ENCODE measurements at places on chromosomes 11 and 22.

GRCh38 chr11:60785806-60786361 is 751 bp downstream of the MS4A10 start:
- DNase-seq = peak; percentile 50

DNA sequence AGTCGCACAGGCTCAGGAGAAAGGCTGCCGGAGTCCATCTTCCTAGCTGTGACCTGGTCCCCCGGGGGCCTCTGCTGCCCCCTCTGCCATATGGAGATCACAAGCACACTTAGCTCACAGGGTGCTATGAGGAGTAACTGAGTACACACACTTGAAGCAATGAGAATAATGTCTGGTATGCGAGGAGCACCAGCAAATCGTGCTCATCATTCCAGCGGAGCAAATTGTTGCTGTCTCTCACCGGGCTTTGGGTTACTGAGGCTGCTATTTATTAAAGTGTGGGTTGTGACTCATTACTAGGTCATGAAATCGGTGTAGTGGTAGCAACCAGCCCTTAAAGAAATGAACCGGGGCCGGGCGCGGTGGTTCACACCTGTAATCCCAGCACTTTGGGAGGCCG is 48.1 kb upstream of the EIF3D start:
- peak; percentile 44 for DNase-seq

- peak; percentile 51 for DNase-seq
Measured at GRCh38 chr11:31050061-31050765, 319.3 kb downstream of the DCDC1 start.

DNA sequence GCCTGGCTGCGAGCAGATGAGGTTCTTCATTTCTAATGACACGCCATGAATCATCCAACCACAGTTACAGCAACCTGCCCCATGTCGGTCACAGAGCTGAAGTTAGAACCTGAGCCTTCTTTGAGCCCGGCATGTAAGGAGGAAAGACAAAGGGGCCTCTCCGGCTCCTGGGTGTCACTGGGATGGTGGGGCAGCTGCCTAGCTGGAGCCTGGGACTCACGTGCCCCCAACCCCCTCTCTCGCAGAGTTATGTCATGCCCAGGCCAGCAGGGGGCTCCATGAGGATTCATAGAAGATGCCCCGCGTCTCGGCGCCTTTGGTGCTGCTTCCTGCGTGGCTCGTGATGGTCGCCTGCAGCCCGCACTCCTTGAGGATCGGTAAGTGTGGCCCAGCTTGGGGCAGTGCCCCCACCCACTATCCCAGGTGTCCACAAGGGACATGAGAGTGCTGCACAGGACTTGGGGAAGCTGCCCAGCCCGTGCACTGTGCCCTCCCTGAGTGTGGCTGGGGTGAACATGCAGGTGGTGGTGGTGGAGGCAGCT is 148.5 kb downstream of the GRIK4 start:
- peak; percentile 16 for DNase-seq

GRCh38 chr11:134856056-134856971 is 444.3 kb upstream of the B3GAT1 start:
- no peak for DNase-seq

- DNase-seq = no peak
Measured at GRCh38 chr22:48072777-48073176, 1310.3 kb downstream of the TBC1D22A start.

GRCh38 chr11:134469627-134470026 is 57.6 kb upstream of the B3GAT1 start:
- DNase-seq = peak; percentile 10

- DNase-seq = no peak
Measured at GRCh38 chr11:15629690-15630321, 515.1 kb downstream of the INSC start.

GRCh38 chr11:5090668-5091067 is 21.3 kb downstream of the OR52E1 start:
- DNase-seq = no peak

DNA sequence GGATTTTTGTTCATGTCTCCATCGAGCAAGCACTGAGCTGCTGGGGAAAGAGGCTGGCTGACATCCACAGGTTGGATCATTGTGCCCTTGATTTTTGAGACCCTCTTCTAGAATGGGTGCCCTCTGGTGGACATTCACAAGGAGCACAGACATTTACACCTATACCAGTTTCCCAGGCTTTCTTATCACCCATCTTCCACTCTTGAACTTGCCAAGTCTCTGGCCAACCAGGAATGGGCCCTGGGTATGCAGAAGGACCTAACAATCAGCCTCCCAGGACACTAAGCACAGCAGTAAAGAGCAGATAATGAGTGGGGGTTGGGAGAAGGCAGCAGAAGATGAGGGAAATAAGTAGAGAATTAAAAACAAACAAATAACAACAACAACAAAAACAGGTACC is 5.7 kb upstream of the INTS4 start:
- DNase-seq = peak; percentile 77

DNA sequence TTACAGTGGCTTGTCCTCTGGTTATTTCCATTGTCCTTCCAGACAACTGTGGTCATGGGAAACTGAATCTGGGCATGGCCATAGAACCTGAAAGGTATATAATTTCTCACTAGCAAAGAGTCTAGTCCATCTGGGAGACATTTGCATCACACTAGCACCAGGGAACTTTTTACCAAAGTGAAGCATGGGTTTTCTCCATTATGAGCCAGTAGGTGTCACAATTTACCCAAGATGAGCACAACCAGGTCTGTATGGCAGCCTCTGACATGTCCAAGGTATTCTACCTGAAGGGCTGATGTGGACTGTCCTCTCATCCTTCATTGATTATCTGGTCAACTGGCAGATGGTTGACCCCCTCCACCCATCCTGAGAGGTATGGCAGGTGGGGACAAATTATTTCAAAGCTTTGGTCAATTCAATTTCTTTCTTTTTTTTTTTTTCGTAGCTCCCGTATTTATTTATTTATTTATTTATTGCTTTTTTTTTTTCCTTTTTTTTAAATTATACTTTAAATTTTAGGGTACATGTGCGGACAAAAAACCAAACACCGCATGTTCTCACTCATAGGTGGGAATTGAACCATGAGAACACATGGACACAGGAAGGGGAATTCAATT is 425.9 kb downstream of the TMEM135 start:
- DNase-seq = no peak

DNA sequence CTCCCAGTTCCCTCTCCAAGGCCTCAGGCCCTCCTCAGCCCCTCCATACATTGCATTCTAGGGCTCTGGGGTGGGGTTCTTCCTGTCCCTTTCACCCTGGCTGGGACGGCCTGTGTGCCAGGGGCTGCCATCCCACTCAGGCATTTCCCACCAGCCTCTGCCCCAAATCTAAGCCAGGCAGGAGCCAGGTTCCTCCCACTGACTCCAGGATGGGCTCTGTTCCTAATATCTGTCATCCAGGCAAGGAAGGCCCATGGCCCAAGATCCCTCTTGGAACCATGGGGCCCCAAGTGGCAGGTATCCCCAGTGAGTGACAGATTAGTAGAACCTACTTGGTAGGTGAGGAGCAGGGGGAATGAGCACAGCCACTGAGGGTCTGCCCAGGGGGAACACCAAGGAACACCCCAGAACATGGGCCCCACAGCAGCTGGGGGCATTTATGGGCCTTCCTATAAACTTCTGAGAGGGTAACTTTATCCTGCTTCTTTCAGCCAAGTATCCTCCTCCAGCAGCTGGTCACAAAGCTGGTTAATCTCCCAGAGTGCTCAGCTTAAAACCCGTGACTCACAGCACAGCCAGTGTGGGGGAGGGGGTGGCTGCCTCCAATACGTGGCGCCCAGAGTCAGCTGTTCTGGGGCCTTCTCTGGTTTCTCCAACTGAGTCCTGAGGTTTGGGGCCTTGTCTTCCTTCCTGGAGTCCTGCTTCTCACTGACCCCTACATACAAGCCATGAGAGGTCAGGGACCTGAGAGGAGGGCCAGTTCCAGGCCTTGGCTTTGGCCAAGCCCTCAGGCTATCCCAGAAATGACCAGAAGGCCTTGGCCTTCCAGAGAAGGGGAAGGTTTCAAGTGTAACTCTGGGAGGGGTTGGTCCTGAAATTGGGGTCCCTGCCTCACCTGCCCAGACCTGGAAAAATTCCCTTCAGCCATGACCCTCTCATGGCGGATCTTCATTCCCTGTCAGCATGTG is 19.9 kb upstream of the MYOD1 start:
- DNase-seq = peak; percentile 98

DNA sequence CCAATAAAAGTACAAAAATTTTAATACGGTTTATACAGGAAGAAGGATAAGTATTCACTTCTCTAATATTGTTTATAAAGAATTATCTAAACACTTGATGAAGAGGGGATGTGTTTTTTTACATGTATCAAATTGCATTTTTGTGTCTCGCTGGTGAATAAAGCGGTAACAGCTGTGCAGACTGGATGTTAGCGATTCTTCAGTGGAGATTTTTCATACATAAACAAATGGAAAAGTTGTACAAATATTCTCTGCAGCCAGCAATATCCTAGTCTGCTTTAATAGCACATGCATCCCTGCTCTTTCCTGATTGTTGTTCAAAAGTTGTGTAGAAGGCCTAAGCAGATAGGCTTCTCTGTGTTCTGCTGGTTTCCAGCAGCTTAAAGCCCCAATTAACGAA is 369.3 kb downstream of the SOX6 start:
- peak; percentile 80 for DNase-seq

GRCh38 chr11:87722756-87723565 is 452.3 kb downstream of the RAB38 start:
- peak; percentile 14 for DNase-seq

GRCh38 chr22:35439365-35439717 is 39.4 kb downstream of the MCM5 start:
- no peak for DNase-seq

- DNase-seq = no peak
Measured at GRCh38 chr22:20390394-20390907, 3.5 kb upstream of the ZNF74 start.

GRCh38 chr11:116275635-116276034 is 497.2 kb downstream of the BUD13 start:
- DNase-seq = no peak

- DNase-seq = no peak
Measured at GRCh38 chr11:127632546-127632945, 632.0 kb upstream of the KIRREL3 start.

DNA sequence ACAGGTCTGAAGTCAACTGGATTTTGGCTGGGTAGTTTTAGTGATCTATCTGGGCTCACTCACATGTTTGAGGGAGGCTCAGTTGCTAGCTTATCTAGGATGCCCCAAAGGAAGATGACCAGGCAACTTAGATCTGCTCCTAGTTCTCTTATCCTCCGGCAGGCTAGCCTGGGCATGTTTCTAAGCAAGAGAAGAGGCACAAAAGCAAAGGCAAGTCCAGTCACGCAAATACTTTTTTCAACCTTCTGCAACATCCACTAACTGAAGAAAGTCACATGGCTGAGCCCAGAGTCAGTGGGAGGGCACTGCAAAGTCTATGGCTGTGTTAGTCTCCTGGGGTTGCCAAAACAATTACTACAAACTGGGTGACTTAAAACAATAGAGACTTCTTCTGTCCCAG is 32.9 kb upstream of the FSHB start:
- DNase-seq = no peak

DNA sequence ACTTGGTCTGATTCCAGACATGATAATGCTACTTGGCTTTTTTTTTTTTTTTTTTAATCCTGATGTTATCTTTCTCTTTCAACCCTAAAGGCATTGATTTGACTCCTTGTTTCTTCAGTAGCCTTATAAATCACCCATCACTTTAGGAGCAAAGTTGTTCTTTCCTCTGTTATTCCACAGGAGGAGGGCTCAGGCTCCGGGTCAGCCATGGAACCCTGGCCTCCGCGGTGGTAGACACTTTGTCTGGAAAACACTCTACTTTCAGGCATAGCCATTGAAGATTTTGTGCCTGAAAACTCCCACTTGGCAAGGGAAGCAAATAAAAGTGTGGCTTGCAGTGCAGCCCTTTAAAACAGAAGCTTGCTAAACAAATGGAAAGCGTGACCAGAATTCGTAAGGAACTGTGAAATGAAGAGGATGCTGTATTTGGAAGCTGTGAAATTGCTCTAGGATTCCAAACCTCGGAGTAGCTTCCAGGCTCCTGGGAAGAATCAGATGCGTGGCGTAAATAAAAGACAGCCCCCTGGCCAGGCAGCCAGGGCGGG is 44.9 kb downstream of the ARHGAP8 start:
- peak; percentile 67 for DNase-seq

- DNase-seq = no peak
Measured at GRCh38 chr11:30284836-30285235, 38.1 kb upstream of the ARL14EP start.

GRCh38 chr11:102577182-102577581 is 46.6 kb upstream of the MMP7 start:
- no peak for DNase-seq

DNA sequence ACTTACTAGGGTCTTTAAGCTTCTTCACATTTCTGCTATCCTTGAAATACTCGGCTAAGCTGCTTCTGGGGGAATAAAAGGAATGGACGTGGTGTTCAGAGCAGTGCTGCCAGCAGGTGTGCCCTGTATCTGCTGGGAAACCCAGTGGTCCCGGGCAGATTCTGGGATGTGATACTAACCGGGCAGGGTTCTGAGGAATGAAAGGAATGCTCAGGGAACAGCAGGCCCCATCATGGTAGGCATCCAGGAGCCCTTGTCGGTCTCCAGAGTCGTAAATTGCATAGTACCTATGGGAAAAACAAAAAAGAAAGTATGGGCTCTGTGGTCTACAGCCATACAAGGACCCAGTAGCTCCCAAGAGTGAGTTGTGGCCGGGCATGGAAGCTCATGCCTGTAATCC is 4.5 kb upstream of the TMEM223 start:
- no peak for DNase-seq

DNA sequence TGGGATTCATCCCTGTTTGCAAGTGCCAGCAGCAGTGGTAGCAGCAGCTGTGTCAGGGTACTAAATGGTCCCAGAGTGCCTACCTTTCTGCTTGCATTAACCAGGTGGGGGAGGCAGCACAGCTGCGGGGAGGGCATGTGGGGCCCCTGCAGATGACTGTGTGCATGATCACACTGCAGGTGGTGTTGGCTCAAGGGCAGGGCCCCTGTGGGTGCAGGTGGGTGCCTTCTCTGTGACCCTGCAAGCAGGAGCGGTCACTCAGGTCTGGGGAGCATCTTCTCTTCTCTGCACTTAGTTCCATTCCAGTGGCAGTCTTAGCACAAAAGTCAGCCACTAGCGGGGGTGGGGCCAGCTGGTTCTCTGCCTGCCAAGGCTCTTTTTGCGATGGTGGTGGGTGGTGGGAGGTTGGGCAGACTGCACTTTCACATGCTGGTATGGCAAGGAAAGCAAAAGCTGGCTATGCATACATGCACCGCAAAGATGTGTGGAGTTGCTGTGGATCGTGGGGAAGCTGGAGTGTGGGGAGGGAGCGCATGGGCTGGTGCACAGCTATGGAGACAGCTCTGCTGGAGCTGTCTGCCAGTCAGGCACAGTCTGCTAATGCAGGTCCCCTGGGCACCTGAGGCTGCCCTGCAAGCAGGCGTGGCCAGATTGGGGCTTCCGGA is 157.1 kb downstream of the DYNC2H1 start:
- DNase-seq = no peak

DNA sequence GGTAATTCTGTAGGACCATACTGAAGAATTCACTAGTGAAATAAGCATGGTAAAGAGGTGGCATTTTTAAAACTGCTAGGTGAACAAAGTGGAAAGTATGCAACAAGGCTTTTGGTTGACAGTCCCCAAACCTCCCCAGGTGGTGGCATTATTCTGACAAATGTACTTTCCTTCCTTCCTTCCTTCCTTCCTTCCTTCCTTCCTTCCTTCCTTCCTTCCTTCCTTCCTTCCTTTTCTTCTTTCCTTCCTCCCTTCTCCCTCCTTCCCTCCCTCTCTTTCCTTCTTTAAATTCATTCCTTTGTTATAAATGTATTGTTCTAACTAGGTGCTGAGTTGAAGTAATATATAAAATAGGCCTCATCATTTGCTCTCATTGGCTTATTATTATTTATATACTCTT is 284.7 kb upstream of the ANO5 start:
- no peak for DNase-seq

- DNase-seq = no peak
Measured at GRCh38 chr22:44293876-44294275, 18.9 kb downstream of the SHISAL1 start.

Data from tongue (tissue), 3 donors.